ENCODE measurements at places on chromosomes 6 and 20.

DNA sequence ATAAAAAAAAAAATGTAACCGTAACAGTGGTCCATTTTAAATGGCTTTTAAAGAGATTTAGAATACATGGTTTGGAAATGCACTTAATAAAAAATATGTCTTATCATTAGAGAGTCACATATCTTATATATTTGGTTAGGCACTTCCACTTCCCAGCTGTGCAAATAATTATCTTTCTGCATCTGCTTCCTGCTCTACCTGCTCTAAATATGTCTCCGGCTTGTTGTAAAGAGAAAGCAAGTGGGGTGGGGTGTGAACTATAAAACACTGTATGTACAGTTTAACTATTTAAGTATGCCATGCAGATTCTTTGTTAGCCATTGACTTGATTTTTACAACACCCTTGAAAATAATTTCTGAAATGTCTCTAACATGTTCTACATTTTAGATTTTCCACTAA lies 106.3 kb downstream of the NKAIN2 start:
- no peak for DNase-seq

GRCh38 chr6:134035823-134036296 lies 16.6 kb downstream of the SLC2A12 start:
- DNase-seq: no peak

DNA sequence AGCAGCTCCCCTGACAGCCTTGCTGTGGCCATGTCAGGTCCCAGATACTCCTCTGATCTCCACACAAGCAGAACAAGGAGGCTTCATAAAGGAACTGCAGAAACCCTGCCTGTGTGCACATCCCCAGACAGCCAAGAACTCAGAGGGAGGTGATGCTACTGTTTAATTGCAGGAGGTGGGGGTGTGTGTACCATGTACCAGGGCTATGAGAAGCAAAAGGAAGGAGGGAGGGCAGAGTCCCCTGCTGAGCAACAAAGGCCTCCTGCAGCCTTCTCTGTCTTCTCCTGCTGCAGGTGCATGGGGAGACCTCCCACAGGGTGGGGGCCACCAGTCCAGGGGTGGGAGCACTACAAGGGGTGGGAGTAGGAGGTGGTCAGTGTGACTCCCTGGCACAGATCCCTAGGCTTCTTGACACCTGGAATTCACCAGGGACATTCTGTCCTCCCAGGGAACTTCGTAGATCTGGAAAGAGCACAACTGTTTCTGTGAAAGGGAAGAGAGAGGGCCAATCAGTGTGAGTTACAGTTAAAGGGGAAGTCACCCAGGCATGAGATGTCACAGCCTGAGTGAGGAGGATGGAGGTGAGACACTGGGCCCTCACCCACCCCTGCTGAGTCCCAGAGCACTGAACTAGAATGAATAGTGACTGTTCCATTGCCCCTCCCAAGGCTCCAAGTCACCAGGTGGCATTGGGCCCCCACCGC lies 2.8 kb downstream of the CST2 start:
- no peak for DNase-seq

- DNase-seq: peak; percentile 81
These were observed at the start of gene MTCH1 for GRCh38 chr6:36985808-36986703. MTCH1 (minus strand) TSS chr6:36986196; CDS start chr6:36986173, 23 bp downstream.

- peak; percentile 96 for DNase-seq
These were observed 586 bp upstream of the NQO2 start for GRCh38 chr6:2998998-2999617.

DNA sequence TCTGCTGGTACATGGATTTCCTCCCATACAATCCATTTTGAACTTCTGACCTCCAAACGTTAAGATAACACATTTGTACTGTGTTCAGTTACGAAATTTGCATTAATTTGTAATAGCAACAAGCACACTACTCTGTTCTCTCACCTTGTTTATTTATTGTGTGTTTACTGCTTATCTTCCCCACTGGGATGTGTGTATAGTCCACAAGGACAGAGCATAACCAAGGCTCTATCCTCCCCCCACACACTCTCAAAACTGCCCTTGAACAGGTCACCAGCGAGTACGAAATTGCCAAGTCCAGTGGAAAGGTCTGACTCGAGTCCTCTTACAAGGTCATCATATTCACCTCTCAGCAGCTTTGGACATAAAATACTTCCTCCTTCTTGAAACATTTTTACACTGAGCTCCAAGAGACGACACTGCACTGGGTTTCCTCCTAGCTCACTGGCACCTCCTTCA lies 18.6 kb downstream of the ADTRP start:
- DNase-seq: no peak

GRCh38 chr6:136751522-136751956 lies 40.7 kb downstream of the MAP3K5 start:
- DNase-seq: no peak

- peak; percentile 76 for DNase-seq
These were observed 802.9 kb downstream of the MAFB start for GRCh38 chr20:39885975-39886649.

DNA sequence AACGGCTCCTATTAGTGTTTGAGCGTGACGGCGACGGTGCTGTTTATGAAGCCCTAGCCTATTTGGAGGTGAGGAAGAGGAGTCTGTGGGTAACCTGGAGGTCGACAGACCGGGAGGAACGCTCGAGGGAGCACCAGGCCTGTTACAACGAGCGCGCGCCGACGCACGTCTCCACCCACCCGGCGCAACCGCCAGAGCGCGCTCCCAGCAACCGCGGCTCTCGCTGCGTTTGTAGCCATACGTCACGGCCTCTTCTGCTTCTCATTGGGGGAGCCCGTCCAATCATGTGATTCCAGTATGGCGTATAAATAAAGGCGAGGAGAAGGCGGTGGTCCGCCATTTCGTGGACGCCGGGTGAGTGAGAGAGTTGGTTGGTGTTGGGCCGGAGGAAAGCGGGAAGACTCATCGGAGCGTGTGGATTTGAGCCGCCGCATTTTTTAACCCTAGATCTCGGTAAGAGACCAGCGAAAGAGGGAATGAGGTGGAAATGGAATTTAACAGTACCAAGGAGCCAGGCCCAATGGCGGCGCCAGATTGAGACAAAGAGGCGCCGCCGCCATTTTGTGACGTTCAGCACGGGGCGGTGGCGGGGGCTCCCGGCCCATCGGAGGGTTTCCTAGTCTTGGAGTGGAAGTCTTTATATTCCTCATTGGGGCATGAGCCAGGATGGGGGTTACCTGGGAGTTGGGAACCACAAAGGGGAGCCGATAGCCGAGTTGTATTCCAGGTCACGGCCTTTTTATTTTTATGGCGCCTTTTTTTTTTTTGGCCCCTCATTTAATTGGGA lies at the start of gene SRSF3:
Gene SRSF3 (plus strand): TSS at position 334 of the 787 bp plus-strand sequence. CDS start 2,401 bp downstream, outside the sequence.
- DNase-seq: peak; percentile 98

GRCh38 chr20:38126146-38126921 lies 38.7 kb downstream of the TGM2 start:
- DNase-seq: no peak

- DNase-seq: no peak
These were observed 451.7 kb downstream of the GRIK2 start for GRCh38 chr6:101845172-101845571.

DNA sequence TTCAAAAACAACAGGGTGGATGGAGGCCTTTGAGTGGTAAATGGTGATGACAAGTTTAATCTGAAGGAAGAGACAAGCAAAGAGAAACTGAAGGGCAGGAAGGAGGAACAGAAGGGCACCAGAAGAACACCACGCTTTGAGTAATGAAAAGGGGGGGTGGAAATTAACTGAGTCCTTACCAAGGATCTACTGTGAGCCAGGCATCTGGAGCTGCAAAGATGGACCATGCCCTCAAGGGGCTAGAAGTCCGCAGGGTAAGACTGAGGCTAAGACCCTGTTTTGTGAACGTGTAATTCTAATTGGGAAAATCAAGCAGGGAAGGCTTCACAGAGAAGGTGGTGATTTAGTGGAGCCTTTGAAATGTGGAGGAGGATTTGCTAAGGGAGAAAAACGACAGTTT lies 1.6 kb downstream of the NDRG3 start:
- no peak for DNase-seq

GRCh38 chr6:13575377-13575775 lies 975 bp downstream of the SIRT5 start:
- no peak for DNase-seq

DNA sequence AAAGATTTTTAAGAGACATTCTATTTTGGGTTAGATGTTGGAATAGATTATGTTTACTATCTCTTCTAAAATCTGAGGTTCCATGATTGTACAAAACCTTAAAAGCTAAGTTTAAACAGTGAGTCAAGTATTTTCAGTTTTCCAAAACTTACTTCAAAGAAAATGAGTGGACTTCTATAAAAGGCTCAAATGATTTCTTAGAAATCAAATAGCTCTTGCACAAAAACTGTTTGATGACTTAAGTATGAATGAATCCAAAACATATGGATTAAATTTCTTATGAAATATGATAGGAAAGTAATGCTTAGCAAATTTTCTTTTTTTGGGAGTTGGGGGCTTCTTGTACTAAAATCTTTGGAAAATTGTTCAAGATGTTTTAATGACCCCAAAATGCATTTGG lies 837.3 kb upstream of the SLC35B3 start:
- no peak for DNase-seq

- DNase-seq: peak; percentile 14
These were observed 152.6 kb downstream of the TBC1D7 start for GRCh38 chr6:13175759-13176158.

DNA sequence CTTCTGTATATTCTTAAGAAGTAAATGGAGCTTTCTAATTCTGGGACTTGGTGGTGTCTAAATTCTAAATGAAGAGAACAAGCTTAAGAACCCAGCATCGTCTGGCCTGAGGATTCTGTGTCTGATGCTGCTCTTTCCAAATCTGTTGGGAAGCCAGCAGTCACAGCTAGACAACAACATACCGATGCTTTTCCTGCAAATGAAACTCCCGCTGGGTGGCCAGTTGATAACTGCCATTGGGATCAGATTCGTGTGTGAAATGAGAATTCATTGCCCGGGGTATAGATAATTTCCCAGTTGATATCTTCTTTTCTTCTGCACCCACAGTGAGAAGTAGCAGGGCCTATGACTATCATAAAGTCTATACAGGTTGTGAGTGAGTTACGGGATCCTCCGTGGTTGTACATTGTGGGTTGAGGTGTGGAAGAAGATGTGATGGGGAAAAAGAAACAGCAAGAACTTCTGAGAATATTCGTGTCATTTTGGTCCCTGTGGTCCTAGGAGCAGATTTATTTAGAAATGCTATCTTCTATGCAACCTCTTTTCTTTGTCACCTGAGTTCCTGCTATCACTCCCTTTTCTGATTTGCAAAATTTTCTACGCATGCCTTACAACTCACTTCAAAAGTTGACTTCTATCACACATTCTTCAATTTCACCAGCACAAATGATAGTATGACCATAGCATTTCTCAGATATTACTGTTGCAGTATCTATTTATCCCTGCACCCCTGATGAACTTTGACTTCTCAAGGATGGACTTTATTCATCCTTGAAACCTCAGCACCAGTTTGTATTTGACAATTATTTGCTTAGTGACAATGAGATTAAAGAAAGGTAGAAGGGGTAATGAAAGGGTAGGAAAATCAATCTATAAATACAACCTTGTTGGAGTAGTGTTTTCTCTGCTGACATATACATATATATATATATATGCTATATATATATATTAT lies 10.4 kb downstream of the NOX3 start:
- no peak for DNase-seq

GRCh38 chr6:123677897-123678296 lies 41.1 kb upstream of the TRDN start:
- no peak for DNase-seq

GRCh38 chr6:20208687-20209378 lies 3.4 kb downstream of the MBOAT1 start:
- no peak for DNase-seq

GRCh38 chr6:105896052-105896820 lies 189.9 kb upstream of the PRDM1 start:
- no peak for DNase-seq

DNA sequence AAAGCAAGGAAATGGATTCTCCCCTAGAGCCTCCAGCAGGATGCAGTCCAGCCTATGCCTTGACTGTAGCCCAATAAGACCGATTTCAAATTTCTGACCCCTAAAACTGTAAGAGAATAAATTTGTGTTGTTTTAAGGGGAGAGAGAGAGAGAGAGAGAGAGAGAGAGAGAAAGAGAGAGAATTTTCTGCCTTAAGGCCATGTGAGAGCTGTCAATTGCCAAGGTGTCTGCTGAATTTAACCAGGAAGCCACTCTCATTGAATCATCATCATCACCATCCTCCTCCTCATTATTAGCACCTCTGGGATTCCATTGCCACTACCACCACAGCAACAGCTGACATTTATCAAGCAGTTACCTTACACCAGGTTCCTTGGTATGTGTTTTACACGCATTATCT lies 27.8 kb upstream of the TNFRSF21 start:
- no peak for DNase-seq

- no peak for DNase-seq
These were observed 105.8 kb upstream of the TRAF3IP2 start for GRCh38 chr6:111711476-111711875.

- DNase-seq: no peak
These were observed 61.6 kb upstream of the QKI start for GRCh38 chr6:163352966-163353365.

GRCh38 chr6:20463396-20463795 lies 61.7 kb downstream of the E2F3 start:
- no peak for DNase-seq

DNA sequence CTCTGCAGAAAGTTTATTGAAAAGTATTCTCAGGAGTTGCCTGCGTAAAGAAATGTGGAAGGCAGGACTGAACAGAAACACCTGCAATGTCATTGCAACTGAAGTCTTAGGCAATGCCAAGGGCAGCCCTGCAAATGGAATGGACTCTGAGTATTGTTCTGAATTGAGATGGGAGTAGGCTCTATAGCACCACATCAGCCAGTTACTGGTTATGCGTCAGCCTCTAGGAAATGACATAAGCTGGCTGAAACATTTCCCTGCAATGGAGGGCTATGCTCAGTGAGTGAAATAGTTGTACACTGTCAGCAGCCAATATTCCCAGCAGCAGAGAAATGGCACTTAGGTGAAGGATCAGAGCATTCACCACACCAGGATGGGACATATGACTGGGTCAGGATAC lies 13.8 kb upstream of the GJE1 start:
- no peak for DNase-seq

GRCh38 chr6:139800837-139801236 lies 426.4 kb upstream of the CITED2 start:
- no peak for DNase-seq

DNA sequence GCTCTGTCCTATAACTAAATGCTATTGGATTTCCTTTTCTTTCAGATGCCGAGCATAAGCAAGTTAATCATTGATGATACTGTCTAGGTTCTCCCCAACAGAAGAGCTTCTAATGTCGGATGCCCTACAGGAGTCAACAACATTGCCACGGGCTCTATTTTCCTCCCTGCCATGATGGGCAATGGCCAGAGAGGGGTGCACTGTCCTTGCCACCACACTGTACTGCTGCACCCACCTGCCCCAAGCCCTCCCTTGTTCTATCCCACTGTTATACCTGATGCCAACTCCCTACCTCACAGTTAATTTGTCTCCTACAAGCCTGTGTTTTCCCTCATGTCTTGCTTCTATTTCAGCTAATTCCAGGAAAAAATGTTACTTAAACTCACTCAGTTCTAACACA lies 773.6 kb upstream of the CHD6 start:
- no peak for DNase-seq

All from lower leg skin (tissue), 4 donors.